Stimulated activated CD8-positive, alpha-beta memory T cell treated with anti-CD3 and anti-CD28 coated beads, Interleukin-4, amount 100 ng/mL, for 4 hours (primary cell): ENCODE measurements at places on chromosomes 1 and 21.

DNA sequence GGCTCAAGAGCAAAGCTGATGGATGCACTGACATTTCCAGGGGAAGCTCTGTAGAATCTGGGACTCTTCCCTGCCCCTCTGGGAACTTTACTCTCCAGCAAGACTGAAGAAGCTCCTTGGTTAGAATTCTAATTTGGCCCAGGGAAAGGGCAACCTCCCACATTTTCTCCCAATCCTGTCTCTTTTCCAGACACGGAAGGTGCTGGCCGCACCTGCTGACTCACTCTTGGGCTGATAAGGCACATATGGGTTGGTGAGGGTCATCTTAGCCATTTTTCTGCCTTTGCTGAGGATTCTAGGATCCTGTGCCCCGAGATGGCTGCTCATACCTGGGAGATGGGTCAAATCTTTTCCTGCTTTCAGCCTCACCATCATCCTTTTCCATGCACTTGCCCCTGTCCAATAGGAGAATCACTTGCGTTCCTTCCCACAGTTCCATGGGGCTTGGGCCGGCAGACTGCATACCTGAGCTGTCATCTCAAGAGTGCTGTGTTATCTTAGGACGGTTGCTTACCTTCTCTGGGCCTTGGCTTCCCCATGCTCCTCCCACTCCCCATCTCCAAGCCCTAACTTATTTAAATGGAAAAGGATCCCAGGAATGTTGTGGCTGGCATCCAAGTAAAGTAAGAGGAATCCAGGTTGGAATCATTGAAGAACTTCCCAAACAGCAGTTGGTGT lies 1.3 kb downstream of the TINAGL1 start:
- DNase-seq = no peak

- no peak for DNase-seq
Observed at GRCh38 chr1:100959502-100960060, 63.7 kb downstream of the SLC30A7 start.

- DNase-seq = no peak
Observed at GRCh38 chr1:93051961-93052360, 27.1 kb upstream of the MTF2 start.

- DNase-seq = no peak
Observed at GRCh38 chr1:85464497-85465098, 361 bp downstream of the DDAH1 start.

DNA sequence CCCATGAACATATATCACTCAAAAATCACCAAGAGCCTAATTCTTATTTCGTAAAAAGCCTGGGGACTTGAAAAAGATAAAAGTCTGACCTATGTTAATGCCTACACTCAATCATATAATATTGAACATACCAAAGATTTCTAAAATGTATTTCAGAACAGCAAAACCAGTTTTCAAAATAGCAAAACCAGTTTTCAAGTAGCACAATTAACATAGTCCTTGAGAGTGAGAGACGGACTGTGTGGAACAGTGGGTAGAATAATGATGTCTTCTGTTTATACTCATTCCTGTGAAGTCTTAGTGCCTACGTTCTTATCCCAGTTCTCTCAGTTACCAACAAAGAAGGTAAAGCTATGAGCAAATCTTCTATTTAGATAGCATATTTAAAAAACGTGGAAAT lies 22.3 kb upstream of the RGS2 start:
- no peak for DNase-seq

DNA sequence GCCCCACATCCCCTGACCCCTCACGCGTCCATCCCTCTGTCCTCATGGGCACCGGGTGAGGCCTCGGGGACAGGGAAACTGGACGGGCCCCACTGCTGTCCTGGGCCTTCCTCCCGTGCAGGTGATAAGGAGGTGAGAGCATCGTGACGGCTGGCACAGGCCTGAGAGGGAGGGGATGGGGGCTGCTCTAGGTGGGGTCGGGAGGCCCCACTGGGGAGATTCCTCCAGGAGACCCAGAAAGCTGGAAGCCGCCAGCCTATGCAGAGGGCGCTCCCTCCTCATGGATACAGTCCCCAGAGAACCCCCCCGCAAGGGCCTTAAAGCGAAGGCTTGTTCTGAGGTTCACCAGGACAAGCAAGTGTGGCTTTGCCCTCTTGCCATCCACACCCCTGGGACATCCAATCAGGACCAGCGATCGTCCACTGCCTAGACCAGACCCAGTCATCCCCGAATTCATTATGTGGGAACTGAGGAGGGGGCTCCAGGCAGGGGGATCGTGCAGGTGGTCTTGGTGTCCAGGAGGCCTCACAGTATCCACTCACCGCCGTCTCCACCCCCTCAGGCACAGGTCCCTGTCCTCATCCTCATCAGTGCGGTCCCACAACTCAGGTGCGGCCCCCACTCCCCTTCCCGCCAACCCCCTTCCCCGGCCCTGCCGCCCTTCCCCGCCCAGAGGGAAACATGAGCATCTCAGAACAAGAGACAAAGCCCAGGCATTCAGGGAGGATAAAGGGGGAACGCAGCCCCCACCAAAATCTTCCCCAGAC lies 45.3 kb upstream of the COL18A1 start:
- DNase-seq = no peak

DNA sequence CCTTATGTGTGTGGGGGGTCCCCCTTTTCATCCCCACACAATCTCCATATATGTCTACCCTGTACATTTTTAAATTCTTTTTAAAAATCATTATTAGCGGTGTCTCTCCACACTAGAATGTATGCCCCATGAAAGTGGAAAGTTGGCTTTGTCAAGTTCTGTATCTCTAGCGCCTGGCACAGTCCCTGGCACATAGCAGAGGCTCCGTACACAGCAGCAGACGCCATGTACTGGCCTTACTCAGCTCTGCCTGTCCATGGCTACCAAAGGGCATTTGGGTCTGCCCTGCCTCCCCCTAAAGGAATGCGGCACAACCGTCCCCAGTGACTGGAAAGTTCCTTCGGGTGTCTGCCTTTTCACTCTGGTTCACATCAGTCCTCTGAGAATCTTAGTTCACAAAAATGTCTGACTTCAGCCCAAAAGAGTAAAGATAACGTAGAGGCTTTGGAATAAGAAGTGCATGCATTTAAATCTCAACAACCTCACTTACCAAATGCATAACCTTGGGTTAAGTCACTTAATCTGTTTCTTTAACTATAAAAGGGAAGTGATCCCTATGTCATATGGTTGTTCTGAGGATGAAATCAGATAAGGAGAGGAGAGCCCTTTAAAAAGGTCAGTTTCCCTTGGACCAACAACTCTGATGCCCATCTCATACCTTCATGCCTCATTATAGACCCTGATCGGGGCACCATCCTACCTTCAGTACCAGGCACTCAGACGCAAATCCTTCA lies 61.1 kb downstream of the CD46 start:
- no peak for DNase-seq

- DNase-seq = no peak
Observed at GRCh38 chr1:210024996-210025395, 87.0 kb downstream of the SYT14 start.

DNA sequence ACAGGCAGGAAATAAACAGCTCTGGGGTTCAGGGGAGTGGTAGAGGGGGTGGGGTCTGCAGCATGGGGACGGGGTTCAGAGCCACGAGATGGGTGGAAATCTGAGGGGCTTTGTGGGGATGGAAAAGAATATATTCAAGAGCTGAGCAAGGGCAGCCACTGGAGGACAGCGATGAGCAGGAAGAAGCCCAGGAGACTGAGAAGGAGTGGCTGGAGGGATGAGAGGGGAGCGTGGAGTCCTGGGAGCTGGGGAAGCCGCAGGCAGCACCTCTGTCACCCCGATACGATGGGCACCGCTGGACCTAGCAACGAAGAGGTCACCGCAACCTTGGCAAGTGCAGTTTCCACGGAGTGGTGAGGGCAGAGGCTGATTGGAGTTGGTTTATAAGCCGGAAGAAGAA lies 10.0 kb upstream of the KCNAB2 start:
- DNase-seq = no peak

DNA sequence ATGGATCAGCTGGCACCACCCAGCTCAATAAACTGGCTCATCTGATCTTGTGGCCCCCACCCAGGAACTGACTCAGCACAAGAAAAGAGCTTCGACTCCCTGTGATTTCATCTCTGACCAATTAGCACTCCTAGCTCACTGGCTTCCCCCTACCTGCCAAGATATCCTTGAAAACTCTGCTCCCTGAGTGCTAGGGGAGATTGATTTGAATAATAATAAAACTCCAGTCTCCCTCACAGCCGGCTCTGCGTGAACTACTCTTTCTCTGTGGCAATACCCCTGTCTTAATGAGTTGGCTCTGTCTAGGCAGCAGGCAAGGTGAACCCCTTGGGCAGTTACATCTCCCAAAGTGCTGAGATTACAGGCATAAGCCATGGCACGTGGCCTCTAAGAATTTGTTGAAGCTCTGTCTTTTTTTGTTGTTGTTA lies 11.8 kb upstream of the RHBDL2 start:
- DNase-seq = no peak

GRCh38 chr1:89451011-89451410 lies 73.6 kb upstream of the LRRC8B start:
- DNase-seq = no peak

DNA sequence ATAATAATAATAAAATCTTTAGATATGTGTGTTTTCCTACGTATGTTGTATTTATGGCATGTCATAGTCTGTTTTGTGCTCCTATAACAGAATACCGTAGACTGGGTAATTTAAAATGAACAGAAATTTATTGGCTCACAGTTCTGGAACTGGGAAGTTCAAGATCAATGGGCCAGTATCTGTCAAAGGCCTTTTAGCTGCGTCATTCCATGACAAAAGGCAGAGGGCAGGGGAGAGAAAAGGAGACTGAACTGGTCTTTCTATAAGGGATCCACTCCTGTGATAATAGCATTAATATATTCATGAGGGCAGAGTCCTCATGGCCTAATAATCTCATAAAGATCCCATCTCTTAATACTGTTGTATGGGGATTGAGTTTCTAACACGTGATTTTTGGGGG lies 7.1 kb upstream of the SFT2D2 start:
- DNase-seq = no peak

DNA sequence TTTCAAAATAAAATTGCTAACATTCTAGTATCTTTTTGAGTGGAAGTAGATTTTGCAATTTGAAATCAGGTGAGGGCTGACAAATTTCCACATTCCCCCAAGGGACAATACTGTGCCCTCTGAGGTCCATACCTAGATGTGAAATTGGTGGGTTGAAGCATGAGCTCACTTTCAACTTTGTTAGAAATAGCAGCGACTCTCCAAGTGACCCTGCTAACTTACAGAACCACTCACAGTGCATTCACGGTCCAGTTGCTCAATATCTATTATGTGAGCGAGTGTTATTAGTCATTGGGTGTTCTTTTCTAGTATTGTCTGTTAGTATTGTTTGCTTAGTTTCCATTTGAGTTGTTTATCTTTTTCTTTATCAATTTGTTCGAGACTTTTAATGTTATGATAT lies 53.6 kb upstream of the ASB17 start:
- no peak for DNase-seq

GRCh38 chr21:30337772-30338171 lies 278 bp upstream of the KRTAP27-1 start:
- no peak for DNase-seq

DNA sequence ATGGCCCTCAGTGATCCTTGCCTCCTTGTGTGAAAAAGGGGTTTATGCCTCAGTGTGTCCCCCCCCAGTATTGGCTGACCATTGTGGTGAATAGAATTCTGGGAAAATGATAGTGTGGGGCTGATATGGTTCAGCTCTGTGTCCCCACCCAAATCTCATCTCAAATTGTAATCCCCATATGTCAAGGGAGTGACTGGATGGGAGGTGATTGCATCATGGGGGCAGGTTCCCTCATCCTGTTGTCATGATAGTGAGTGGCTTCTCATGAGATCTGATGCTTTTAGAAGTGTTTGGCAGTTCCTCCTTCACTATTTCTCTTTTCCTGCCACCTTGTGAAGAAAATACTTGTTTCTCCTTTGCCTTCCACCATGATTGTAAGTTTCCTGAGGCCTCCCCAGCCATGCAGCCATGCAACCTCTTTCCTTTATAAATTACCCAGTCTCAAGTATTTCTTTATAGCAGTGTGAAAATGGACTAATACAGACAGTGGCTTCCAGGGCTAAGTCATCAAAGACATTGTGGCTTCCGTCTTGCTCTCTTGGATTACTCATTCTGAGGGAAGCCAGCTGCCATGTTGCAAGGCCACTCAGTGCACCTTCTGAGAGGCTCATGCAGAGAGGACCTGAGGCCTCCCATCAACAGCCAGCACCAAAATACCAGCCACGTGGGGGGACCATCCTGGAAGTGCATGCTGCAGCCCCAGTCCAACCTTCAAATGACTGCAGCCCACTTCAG lies 40.6 kb upstream of the SOD1 start:
- no peak for DNase-seq

DNA sequence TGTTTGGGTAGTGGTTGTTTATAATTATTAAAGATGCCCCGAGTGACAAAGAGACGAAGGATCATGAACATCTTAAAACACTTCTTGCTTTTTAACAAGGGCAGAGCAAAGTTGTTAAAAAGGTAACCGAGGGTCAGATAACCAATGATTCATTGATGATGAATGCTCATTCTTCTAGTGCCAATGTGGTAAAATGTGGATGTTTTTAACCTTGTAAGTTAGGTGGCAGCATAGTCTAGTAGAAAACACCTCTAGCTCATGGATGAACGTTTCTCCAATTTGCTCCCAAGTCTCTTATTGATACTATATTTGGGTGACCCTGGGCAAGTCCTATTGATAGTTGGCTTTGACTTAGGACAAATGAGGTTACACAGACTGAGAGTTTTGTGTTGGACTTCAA lies 167.9 kb downstream of the KIF26B start:
- DNase-seq = no peak

- no peak for DNase-seq
Observed at GRCh38 chr1:27655151-27655937, 16.6 kb downstream of the IFI6 start.

DNA sequence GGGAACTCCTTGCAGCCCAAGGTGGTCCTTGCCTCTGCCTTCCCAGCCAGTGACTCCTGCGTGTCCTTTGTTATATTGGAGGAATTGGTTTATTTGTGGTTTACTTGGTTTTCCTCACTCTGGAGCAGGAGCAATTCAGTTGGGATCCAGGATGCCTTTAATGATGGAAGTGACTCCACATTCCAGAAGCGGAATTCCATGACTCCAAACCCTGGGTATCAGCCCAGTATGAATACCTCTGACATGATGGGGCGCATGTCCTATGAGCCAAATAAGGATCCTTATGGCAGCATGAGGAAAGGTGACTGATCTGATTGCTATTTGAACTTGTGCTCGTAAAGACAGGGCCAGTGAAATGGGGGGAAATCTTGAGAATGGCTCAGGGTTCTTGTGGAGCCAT lies 15.1 kb upstream of the PIGV start:
- DNase-seq = no peak

GRCh38 chr1:201085902-201086735 lies 26.1 kb downstream of the CACNA1S start:
- DNase-seq = no peak

GRCh38 chr1:223421025-223421424 lies 27.8 kb downstream of the CCDC185 start:
- no peak for DNase-seq

- no peak for DNase-seq
Observed at GRCh38 chr1:47675047-47675675, 237.3 kb downstream of the FOXD2 start.

- DNase-seq = no peak
Observed at GRCh38 chr1:55690366-55690765, 475.2 kb upstream of the USP24 start.
